ENCODE measurements at places on chromosomes 3 and 15.

GRCh38 chr15:74541494-74542165, 610 bp downstream of the ARID3B start:
- H3K27ac ChIP-seq, result peak overlapping the region; percentile 63
- H3K27me3 ChIP-seq, result no peaks in the 10 kb centered on the region
- H3K36me3 ChIP-seq, result no peaks in the 10 kb centered on the region
- H3K4me3 ChIP-seq, result peak overlapping the region; percentile 85
- H3K4me1 ChIP-seq, result peaks cover 10% of the 10 kb centered on the region

- H3K27ac ChIP-seq, result no peak overlapping the region
- no peak for DNase-seq
- H3K4me3 ChIP-seq, result no peak overlapping the region
- H3K36me3 ChIP-seq, result no peaks in the 10 kb centered on the region
Measured at GRCh38 chr15:28978661-28979060, 92.9 kb downstream of the APBA2 start.

- no peak overlapping the region for H3K27ac ChIP-seq
- DNase-seq, result no peak
- no peak overlapping the region for H3K4me3 ChIP-seq
- no peaks in the 10 kb centered on the region for H3K27me3 ChIP-seq
- H3K36me3 ChIP-seq, result no peaks in the 10 kb centered on the region
Measured at GRCh38 chr3:42823351-42823750, 14.1 kb downstream of the ACKR2 start.

- no peak overlapping the region for H3K27ac ChIP-seq
- no peak overlapping the region for H3K4me3 ChIP-seq
- no peaks in the 10 kb centered on the region for H3K36me3 ChIP-seq
Measured at GRCh38 chr3:38308456-38308855, 26.4 kb downstream of the SLC22A14 start.

DNA sequence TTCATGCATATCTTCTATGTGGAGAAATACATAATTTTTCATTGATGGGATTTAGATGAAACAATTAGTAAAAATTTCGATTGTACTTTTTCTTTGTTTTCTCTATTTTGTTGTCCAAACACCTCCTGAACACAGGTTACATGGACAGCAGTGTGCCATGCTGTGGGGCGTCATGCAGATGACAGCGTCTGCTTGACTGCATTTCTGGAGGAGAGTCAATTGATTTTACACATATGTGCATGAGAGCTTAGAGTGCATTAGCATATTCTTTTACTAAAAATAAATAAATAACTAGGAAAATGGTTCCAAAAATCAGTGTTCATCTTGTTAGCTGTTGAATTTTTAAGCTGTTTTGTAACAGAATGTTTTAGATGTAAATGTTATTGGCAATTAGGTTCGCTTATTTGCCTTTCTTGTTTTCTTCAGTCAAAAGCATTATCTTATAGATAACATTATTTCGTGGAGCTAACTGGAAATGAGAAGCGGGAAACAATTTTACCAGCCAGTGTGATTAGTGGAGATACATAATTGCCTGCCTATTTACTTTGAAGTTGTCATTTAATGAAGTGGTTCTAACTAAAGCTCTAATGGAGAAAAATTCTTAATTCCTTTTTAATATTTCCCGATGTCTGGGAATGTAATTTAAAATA, 82.7 kb upstream of the VGLL3 start:
- no peak overlapping the region for H3K27ac ChIP-seq
- no peaks in the 10 kb centered on the region for H3K36me3 ChIP-seq
- H3K4me1 ChIP-seq, result no peaks in the 10 kb centered on the region
- DNase-seq, result no peak
- H3K27me3 ChIP-seq, result peaks cover 3% of the 10 kb centered on the region

DNA sequence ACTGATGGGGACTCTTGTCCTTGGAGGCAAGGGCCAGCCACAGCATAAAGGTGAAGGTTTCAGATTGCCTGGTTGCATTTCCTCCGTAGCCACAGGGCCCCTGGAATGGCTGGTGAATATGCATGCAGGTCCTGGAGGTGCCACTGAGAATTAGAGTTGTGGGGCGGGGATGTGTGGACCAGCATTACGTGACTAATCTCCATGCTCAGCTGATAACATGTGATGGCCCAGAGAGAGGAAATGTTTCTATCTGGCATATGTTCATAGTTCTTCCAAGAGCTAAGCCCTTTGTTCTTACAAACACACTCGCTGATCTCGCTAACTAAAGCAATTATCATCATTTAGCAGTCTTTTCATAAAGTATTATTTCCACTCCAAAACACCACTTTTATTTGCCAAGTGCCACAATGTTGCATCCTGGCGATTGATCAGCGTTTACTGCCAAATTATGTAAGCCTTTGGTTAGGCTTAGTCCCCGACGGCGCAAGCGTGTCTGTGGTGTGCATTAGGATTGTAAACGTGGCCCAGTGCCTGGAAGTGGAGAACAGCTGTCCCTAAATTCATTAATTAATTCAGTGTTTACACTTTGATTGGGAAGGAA, 55.9 kb downstream of the CGNL1 start:
- no peak overlapping the region for H3K4me3 ChIP-seq
- no peaks in the 10 kb centered on the region for H3K36me3 ChIP-seq
- peaks cover 8% of the 10 kb centered on the region for H3K4me1 ChIP-seq

All from adrenal gland (tissue), 19 donors.